Kidney (tissue), 22 donors: ENCODE measurements at places on chromosomes 7 and 10. TPM values are rescaled to one million over a fixed set of nuclear protein-coding genes. Genes with fewer than 3 reads are reported as not detected.
A peak's percentile ranks its signal among the peaks of the same experiment; 100 is the strongest.

Gene ZRANB1
- total RNA-seq = 17.5 TPM

Gene MKX
- 1.3 TPM for total RNA-seq

Gene SPRN
- total RNA-seq = not detected

DNA sequence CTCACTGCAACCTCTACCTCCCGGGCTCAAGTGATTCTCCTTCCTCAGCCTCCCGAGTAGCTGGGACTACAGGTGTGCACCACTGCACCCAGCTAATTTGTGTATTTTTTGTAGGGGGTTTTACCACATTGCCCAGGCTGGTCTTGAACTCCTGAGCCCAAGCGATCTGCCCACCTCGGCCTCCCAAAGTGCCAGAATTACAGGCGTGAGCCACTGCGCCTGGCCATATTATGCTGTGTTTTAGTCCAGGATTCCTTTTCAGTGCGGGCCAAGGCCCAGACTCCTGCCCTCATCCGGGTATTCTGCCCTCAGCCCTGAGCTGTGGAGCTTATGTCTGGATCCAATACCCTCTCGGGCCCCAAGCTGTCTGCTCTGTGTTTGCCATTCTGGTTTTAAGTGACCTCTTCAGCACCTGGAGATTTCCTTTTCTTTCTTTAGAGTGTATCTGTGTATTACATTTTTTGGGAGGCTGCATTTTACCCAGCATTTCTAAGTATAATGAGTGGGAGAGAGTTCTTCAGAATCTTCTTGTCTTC is 114.9 kb downstream of the BUB3 start:
- no peak for DNase-seq

DNA sequence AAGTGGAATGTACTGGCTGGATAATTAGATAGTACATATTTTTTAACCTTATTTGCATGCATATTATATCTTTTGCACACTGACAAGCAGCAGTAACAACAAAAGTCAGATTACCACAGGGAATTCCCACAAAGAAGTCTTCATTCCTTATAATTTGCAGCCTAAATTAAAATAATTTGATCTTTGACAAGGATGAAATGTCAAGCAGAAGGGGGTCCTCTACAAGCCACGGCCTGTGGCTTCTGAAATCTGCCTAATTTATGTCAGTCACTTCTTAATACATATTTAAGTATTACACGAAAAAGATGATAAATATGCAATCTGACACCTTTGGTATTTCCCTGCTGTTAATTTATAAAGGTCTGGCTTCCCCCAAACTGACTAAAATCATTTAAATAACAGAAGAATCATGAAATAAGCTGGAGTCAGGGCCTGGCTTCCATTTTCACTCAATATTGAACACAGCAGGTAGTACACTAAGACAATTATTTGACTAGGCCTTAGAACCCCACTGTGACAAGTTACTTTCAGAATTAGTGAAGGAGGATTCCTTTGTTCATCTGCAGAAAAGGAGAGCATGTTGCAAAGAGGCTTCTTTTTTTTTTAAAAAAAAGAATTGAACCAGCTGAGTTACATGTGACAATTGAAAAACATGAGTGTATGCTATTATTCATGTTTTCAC is 351.1 kb upstream of the ETV1 start:
- DNase-seq = no peak

- peak; percentile 34 for DNase-seq
Measured at GRCh38 chr10:123573236-123574108, 92.7 kb upstream of the GPR26 start.

DNA sequence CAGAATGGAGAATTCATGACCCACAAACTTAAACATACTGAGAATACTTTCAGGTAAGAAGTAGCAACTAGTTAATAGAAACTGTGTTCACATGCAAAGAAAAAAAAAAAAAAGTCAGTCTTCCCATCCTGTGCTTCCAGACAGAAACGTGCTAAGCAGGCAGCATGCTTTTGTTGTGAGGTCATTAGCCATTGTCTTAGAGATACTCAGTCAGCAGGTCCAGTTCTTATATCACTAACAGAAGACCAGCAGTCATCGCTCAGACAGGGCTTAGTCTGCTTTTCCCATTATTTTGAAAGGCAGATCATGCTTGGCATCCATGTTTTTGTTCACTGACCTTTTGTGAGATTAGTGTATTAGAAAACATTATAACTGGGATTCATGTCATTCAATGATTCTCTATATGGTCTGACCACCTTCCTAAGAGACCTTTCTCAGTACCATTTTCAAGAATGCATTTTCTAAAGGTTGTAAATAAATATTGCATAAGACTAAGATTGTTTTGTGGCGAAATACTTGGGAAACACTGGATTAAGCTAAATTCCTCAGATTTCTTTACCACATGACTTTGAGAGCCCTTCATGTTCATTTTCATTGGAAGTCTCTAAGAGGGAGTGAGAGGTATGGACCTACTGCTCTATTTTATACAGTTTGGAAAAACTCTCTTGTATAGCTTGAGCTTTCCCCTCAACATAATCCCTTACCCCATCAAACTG is 45.0 kb upstream of the AGBL3 start:
- DNase-seq = peak; percentile 44

GRCh38 chr7:75993689-75994387 is 557 bp downstream of the TMEM120A start:
- DNase-seq = peak; percentile 87

- no peak for DNase-seq
Measured at GRCh38 chr10:64344211-64344610, 823.0 kb downstream of the REEP3 start.

DNA sequence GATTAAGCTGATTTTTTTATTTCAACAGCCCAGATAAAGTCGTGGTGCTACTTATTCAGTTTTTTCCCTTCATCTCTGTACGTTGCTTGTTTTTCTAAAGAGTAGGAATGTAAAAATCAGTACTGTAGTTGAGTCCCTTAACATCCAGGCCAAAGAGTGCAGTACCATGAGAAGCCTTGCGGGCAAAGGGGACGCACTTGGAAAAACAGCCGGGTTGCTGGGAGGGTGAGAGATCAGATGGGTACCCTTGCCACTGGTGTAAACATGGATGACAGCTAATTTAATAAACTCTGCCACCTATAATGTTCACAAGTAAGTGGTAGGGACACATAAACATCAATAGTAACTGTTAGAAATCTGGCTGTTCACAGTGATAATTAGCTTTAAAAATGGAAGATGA is 175.9 kb downstream of the POU6F2 start:
- no peak for DNase-seq

GRCh38 chr10:118214776-118215175 is 127.3 kb downstream of the FAM204A start:
- DNase-seq = no peak

- peak; percentile 56 for DNase-seq
Measured at GRCh38 chr10:98030991-98031431, 590 bp upstream of the CRTAC1 start.

GRCh38 chr10:74079028-74079935 is 71.3 kb downstream of the AP3M1 start:
- DNase-seq = no peak
